HS-27A (cell line): ENCODE measurements at places on chromosomes 7 and 10.
A peak's percentile ranks its signal among the peaks of the same experiment; 100 is the strongest.

DNA sequence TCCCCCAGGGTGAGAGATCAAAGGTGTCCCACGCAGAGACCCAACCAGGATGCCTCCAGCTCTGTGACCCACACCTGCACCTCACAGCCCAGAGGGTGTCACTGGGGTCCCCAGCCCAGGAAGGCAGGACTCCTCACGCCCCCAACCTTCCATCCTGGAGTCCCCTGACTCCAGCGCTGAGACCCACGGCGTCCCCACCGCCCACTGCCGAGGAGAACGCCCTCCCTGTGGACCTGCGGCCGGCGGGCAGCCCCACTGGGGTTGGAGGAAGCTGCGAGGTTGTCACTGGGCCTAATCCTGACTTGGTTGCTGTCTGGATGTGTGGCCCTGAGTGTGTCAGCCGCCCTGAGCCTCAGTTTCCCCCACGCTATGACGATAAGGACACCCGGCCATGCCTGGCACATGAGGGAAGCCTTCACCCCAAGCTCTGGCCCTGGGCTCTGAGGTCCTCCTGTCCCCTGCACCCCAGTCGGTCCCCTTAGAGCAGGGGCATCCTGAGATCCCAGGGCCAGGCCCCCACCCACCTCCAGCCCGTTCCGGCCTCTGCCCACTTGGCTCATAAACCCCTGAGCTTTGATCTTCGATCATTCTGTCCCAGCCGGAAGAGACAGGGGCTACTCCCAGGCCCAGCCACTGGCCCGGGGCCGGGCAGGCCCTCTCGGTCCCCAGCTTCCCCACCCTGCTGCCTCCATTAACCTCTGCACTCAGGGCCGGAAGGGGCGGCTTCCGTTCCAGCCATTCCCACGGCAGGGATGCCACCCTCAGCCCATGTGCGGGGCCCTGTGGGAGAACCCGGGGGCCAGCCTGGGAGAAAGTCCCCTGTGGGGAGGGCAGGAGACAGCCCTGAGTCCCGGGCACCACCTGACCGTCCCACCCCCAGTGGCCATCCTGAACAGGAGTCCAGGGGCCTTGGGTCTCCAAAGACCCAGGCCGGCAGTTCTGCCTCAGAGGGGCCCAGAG is 113.2 kb downstream of the MICALL2 start:
- no peak for DNase-seq

GRCh38 chr10:110788620-110789385 is 82.9 kb upstream of the PDCD4 start:
- DNase-seq: no peak

- DNase-seq: no peak
Observed at GRCh38 chr7:18540396-18540795, 44.8 kb downstream of the HDAC9 start.

GRCh38 chr10:70664702-70665195 is 7.6 kb upstream of the ADAMTS14 start:
- no peak for DNase-seq

GRCh38 chr7:129466796-129467195 is 32.6 kb downstream of the STRIP2 start:
- no peak for DNase-seq

DNA sequence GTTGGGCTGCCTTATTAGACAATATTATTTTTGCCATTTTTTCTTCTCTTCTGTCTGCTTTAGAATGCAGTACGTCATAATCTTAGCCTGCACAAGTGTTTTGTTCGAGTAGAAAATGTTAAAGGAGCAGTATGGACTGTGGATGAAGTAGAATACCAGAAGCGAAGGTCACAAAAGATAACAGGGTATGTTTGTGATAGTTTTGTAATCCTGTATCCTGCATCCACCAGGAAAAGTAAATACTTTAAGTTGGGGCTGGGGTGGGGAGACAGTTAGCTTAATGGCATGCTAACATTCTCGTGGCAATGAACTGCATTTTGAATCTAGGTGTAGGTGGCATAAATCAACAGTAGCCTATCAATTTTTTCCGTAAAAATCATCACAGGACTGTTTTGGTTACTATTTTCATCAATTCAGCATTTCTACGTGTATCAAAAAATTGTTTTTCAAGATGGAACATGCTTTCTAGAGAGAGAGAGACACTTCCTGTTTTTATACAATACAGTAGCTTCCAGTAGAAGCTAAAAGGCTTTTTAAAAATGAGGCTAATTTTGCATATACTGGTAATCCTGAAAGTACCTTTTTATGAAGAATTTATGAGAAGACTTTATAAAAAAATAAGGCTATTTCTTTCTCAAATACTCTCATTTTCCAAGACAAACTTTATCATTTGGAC is 247.5 kb downstream of the FOXP2 start:
- DNase-seq: no peak

DNA sequence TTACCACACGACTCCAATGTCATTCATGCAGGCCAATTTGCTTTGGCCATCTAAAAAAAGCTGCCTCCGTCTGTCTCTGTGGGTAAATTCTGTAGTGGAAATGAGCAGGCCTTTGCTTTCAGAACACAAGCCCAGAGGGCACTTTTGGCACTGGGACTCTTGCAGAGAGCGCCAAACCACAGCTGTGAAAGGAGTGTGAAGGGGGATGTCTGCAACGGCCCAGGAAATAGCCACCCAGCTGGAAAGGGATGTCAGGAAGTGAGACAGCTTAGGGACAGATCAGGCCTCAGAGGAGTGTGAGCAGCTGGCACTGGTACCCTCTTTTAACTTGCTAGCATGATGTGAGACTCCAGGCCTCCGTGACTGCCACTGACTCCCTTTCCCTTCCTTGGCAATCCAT is 152.4 kb downstream of the DKK1 start:
- DNase-seq: no peak

- peak; percentile 69 for DNase-seq
Observed at GRCh38 chr10:132516771-132517725, 20.5 kb upstream of the INPP5A start.

DNA sequence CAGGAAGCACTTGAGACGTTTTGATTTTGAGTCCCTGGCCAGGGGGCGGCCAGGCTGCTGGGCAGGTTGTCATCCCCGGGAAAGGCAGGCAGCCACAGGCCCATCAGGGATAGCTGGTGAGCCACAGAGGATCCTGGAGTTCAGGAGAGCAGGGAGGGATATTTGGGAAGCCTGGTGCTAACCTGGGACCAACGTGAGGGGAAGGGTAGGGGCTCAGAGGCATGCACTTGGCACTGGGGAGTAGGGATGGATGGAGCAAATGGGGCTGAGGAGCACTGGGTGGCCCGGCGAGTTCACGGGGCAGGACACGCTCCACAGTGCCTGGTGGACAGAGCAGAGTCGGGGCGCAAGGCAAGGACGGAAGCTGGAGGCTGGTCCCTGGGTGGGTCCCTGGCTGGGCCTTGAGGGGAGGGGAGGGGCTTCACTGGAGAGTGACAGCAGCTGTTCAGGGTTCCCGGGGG is 30.2 kb downstream of the LRRC27 start:
- no peak for DNase-seq

DNA sequence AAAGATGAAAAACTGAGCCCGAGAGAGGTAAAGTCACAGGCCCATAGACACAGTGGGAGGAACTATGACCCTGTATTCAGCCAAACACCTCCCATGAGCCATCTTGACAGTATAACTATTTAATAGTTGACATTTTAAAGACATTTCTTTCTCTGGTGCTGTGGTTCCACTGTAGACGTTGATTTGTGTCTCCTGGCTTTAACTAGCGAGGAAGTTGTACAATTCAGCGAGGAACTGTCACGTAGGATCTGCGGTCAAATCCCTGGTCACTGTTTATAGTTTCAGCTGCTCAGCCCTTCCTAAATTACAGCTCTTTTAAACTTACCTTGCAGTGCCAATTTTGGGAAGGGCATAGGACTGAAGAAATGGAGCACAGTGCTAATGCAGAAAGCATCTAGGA is 7.1 kb upstream of the CELF2 start:
- no peak for DNase-seq

DNA sequence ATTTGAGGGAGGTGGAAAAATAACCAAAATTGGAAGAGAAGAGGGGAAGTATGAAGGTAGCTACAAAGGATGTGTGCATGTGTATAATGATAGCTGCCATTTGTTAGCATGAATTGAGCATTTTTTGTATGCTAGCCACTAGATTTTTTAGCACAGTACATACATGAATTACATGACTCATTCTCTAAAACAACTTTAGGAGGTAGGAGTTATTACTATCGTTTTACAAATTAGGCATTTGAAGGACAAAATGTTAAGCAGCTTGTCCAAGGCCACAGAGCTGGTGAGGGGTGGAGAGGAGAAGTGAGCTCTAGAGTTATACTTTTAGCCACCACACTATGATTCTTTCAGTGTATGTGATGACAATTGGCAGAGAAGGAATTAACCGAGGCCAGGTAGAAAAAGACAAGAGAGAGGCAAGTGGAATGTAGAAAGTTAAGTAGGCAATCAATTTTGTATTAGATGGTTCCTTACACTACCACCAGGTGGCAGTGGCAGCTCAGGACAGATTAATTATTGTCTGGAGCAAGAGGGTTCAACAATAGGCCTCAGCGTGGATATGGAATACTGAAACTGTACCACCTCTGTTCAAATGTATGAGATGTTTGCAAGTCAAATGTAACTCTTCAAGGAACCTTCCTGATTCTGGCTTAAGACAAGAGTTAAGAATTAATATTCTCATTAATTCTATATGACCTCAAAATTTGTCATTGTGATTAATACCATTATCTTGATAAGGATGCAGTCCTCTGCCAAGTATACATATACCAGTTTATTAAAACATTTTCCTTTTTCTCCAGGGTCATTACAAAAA is 128.0 kb downstream of the MBL2 start:
- DNase-seq: no peak

GRCh38 chr10:131587976-131588680 is 276.6 kb upstream of the TCERG1L start:
- no peak for DNase-seq

GRCh38 chr7:112439476-112439875 is 10.8 kb upstream of the IFRD1 start:
- DNase-seq: no peak

DNA sequence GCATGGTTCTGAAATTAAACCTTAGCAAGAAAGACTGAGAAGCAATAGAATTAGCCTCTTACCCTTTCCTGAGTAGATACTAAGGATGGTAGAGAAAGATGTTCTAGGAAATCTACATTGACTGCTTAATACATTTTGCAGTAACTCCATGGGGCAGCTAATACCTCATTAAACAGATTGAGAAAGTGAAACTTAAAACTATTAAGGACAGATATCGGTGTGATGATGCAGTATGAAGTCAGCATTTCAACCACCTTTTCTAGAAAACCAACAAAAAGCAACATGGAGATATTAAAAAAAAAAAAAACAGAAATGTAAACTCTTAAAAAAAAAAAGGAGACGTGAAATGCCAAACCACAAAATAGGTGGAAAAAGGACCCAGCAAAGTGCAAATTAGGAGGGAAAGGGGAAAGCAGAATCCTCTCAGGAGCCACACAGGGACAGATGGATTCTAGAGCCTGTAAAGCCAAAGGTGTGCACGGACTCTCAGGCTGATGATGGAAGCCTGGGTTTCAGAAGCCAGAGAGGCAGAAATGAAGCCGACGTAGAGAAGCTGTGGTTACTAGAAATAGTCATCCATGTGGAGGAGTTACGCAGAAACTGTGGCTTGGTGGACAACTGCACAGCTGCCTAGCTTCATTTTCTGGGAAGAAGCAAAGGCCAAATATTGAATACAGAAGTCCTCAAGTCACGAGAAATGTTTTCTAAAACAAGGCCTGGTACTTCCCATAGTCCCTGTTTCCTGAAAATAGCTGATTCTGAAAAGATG is 38.1 kb upstream of the GPR141 start:
- no peak for DNase-seq

DNA sequence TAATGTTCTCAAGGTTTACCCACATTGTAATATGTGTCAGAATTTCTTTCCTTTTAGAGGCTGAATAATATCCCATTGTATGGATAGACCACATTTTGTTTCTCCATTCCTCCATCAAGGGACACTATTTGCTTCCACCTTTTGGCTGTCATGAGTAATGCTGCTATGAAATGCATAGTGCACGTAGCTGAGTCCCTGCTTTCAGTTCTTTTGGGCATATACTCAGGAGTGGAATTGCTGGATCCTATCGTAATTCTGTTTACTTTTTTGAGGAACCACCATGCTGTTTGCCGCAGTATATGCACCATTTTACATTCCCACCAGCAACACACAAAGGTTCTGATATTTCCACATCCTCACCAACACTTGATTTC is 60.0 kb downstream of the PRF1 start:
- DNase-seq: no peak

- no peak for DNase-seq
Observed at GRCh38 chr10:78914060-78914378, 154.7 kb upstream of the ZMIZ1 start.

GRCh38 chr10:75720157-75720556 is 288.7 kb downstream of the LRMDA start:
- no peak for DNase-seq

- no peak for DNase-seq
Observed at GRCh38 chr10:21169271-21169670, 272.2 kb upstream of the NEBL start.

GRCh38 chr10:100736144-100736808 is 9.1 kb upstream of the PAX2 start:
- DNase-seq: no peak

GRCh38 chr10:68110027-68110426 is 739 bp downstream of the MYPN start:
- no peak for DNase-seq

DNA sequence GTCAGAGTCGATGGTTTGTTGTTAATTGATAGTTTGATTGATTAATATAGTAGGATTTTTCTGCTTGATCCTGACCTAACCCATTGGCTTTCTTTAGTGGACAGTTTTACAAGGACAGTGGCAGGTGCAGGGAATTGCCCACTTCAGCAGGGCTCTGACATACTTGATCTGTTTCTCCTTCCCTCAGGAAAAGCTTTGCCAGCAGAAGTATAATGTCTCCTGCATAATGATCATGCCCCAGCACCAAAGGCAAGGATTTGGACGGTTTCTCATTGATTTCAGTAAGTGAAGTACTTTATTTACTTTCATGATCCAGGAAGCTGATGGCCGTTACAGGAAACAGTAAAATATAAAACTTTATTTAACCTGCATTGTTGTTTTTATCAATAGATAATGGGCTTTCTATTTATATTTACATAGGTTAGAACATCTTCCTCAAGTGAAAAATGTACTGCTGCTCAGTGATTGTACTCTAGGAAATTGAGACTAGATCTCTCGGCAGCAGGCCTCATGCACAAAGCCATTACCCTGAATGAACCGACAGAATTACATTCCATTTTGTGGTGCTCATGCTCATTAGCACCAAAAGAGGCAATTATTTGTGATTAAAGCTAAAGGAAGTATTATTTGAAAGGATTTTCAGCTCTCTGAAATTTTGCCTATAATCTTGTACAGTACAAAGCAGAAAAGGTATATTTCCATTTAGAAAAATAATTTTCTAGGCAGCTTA is 122.5 kb upstream of the SAMD8 start:
- DNase-seq: no peak
